ENCODE measurements at places on chromosomes 13 and 19. TPM values are rescaled to one million over a fixed set of nuclear protein-coding genes. Genes with fewer than 3 reads are reported as not detected.

Gene ZNF253
- 12.1 TPM for total RNA-seq

Gene PRR22
- total RNA-seq = 1.4 TPM

Gene TSEN34
- 108 TPM for total RNA-seq

Gene RXFP2
- not detected for total RNA-seq

Gene CALR3
- total RNA-seq = not detected

Gene ZNF69
- 19.2 TPM for total RNA-seq

Gene LIM2
- total RNA-seq = not detected

Gene S1PR4
- total RNA-seq = not detected

Gene BRME1
- 2.5 TPM for total RNA-seq

DNA sequence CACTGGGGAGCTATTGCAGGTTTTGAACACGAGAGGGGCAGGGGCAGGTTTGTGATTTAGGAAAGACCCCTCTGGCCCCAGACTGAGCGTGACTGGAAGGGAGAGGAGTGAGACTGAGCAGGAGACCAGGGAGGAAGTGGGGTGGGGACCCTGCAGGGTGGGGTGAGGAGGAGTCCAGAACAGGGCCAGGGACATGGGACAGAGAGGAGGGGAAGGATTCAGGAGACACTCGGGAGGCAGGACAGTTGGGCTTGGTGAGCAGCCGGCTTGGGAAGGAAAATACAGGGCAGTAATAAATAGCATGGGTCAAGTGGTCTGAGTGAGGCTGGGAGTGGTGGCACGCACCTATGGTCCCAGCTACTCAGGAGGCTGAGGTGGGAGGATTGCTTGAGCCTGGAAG is 9.4 kb downstream of the FOSB start:
- DNase-seq = no peak

GRCh38 chr19:16202320-16203255 is 4.9 kb downstream of the AP1M1 start:
- no peak for DNase-seq

DNA sequence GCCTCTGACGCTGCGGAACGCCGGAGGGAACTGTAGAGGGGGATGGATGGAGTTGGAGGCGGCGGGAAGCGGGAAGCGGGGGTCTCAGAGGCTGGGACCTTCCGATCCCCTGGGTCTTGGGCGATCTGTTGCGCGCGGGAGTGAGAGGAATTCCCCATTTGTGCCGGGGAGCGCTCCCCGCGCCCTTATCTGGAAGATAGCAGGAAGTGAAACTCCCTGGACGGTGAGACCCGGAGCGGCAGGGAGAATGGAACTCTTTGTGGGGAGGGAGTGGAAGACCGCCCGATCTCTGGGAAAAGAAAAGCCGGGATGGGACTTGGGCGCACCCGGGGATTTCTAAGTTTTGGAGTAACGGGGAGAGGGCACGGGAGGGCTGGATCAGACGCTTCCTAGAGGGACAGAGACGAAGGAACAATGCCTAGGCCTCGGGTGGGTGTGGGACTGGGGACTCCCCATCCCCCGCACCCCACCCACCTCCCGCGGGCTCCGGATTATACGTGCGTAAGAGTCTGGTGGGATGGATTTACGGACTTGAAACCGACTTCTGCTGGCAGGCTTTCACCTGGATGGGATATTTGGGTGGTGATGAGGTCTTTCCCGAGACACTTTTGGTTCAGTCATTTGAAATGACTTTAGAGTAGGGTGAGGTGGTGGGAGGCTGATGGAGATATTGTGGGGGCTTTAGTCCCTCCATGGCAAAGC is 495 bp downstream of the LSR start:
- no peak for DNase-seq

- DNase-seq = no peak
These were observed 3.1 kb downstream of the NXNL1 start for GRCh38 chr19:17457616-17458015.

- no peak for DNase-seq
These were observed 17.0 kb upstream of the SACS start for GRCh38 chr13:23450340-23451046.

DNA sequence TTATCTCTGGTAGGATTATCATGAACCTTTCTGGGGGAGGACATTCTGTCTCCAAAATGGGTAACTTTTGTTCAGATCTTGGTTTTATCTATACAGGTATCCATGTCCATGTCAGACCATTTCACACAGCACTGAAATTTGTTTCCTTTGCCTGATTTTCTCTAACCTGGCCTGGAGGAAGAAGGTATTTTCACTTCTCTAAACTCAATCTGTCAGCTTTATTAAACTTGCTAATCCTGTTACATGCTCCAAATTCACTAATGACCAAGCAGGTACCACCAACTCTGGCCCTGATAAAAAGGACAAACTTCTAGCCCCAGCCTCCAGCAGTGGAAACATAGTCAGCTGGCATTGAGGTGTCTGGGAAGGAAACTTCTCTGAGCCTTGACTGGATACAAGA is 234.4 kb downstream of the DNAJC15 start:
- no peak for DNase-seq

DNA sequence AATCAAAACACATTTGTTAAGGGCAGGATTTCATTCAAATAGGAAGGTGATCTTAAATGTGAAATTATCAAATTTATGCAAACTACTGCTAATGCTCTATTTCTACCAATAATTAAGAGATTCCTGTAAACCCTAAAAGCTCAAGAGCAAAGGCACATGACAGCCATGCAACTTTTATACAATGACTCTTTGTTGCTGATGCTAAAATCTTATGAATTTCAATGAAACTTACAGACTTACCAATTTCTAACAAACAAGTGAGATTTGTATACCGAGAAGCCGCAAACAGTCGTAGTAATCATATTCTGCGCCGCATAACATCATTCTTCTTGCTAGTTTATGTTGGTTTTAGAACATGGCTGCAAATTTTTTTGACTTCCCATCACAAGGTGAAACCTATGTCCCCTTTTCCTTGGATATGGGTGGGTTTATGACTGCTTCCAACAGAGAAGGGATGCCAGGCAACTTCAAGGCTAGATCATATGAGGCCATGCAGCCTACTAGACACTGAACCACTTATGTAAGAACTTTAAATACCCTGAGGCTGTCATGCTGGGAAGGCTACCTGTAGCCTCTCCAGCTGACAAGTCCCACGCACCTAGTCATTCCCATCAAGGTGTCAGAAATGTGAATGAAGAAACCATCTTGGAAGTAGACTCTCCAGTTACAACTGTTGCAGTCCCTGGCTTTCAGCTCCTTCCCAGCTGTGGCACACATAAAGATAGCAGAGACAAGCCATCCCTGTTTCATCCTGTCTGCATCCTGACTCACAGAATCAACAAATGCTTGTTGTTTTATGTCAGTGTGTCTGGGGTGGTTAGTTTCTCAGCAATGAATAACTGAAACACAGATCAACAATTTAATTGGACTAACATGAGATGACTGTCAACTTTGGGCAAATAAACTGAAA is 42.0 kb downstream of the LNX2 start:
- no peak for DNase-seq

DNA sequence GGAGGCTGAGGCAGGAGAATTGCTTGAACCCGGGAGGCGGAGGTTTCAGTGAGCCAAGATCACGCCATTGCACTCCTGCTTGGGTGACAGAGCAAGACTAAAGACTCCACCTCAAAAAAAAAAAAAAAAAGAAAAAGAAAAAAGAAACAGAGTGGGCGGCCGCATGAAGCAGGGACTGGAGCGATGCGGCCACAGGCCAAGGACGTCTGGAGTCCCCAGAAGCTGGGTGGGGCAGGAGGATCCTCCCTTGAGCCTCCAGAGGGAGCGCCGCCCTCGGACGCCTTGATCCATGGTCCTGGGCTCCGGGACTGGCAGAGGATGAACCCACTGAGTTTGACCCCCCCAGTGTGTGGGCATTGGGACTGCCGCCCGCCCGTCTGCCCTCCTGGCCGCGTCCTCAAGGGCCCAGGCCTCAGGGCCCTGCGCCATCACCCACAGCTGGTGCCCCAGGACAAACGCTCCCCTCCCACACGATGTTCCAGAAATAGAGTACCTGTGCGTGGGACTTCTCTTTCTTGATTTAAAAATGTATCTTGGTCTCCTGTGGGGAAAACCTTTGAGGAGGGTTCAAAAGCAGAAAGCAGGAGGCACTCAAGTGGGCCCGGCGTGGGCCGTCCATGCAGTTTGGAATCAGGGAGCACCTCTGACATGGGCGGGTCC is 15.5 kb downstream of the BTBD2 start:
- no peak for DNase-seq

DNA sequence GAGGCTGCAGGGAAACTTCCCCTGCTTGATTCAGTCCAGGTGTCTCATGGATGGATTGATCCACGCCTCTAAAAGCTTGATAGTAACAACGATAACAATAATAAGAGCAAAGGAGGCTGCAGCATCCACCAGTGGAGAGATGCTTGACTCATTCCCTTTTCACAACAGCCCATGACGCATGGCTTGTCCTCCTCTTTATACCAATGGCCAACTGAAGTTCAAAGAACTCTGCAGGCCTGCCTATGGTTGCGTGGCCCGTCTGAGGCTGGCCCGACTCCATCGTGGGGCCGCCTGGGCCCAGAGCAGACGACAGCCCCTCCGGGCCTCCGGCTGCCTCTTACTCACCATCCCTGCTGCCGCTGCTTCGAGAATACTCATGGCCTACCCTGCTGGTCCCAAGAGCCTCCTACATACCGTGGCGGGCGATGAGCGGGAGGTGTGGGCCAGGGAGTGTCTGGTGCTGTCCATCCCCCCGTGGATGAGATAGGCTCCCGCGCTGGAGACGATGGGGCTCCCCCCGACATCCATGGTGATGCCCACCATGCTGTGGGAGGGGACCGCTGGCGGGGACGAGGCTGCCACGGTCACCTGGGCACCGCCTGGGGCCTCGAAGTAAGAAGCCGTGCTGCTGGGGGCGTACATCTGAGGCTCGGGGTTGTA is 61.8 kb upstream of the RANBP3 start:
- DNase-seq = no peak

GRCh38 chr19:38142176-38143035 is 81.6 kb downstream of the DPF1 start:
- DNase-seq = no peak

DNA sequence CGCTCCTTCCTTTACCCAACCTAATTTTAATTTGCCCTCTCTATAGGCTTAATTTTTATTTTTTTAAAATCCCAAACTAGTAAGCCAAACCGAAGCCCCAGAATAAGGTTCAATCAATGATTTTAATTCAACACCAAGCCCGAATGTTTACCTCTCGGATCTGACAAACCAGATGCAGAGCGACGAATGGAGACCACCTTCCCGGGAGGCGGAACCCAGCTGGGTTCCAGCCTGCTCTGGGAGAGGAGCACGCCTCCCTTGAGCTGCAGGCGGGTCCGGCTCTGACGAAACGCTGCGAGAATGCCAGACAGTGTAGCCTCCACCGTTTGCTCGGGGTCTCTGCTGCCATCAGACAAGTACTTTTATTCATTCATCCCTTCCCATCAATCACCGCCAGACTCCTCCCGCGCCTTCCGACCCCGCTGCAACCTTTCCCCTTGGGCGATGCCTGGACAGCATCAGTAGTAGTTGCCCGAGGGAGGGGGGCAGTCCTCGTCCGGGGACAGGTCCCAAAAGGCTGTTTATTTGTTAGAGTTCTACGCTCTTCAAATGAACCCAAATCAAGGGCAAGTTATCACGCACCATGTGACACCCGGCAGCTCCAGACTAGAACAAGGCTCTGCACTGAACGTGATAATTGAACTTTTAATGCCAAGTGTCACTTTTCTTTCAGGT is 752 bp upstream of the EDNRB start:
- DNase-seq = no peak

GRCh38 chr13:49140910-49141611 is 79.1 kb upstream of the MLNR start:
- no peak for DNase-seq

- no peak for DNase-seq
These were observed 128.7 kb downstream of the TSHZ3 start for GRCh38 chr19:31220540-31220939.

GRCh38 chr19:6263735-6264444 is 15.9 kb downstream of the MLLT1 start:
- DNase-seq = no peak

DNA sequence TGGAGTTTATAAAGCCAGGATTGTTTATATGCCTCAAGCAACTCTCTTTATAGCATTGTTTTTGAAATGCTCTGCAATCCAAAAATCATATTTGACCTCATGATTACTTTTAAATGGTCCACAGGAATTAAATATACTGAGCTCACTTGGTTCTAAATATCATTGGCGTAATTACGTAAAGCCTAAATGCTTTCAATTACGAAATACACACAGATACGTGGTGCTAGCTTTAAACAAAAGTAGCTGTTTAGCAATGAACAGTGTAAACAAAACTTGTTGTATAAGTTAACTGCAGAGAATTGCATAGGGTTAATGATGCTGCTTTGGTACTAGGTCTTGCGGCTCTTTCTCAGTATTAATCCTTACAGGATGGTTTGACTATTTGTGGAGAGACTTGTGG is 346.6 kb downstream of the COG6 start:
- DNase-seq = no peak

GRCh38 chr19:32822916-32823746 is 46.4 kb downstream of the SLC7A9 start:
- no peak for DNase-seq

GRCh38 chr13:36840718-36841250 is 21.8 kb downstream of the RFXAP start:
- no peak for DNase-seq

DNA sequence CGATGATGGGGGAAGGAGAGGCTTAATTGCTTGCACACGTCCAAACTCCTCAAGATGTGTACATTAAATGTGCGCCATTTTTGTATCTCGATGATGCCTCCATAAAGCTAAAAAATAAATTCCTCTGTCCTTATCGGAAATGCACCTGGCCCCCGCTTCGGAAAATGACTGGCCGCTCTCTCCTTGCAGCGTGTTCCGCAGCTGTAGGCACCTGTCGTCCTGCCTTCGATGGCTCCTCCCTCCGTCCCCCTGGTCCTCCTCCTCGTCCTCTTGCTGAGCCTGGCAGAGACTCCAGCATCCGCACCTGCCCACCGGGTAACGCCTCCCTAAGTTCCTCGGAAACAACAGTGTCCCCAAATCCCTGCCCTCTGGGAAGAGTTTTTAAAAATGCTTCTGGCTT is 1.1 kb downstream of the GALP start:
- DNase-seq = no peak

GRCh38 chr13:28953714-28954418 is 133.7 kb downstream of the MTUS2 start:
- no peak for DNase-seq

GRCh38 chr13:94620286-94620896 is 18.7 kb downstream of the GPR180 start:
- DNase-seq = no peak

GRCh38 chr13:34708566-34709313 is 233.3 kb upstream of the NBEA start:
- DNase-seq = no peak

GRCh38 chr19:5113633-5114586 is 145.0 kb downstream of the KDM4B start:
- no peak for DNase-seq

Data from kidney epithelial cell (primary cell).